WTC11 (cell line): ENCODE measurements at places on chromosomes 1 and 21.
A peak's percentile ranks its signal among the peaks of the same experiment; 100 is the strongest.

- DNase-seq: no peak
Measured at GRCh38 chr1:83110156-83110555, 888.8 kb downstream of the TTLL7 start.

- no peak for DNase-seq
Measured at GRCh38 chr21:46054451-46054881, 43.4 kb upstream of the COL6A2 start.

- no peak for DNase-seq
Measured at GRCh38 chr1:113021430-113022085, 51.4 kb upstream of the LRIG2 start.

DNA sequence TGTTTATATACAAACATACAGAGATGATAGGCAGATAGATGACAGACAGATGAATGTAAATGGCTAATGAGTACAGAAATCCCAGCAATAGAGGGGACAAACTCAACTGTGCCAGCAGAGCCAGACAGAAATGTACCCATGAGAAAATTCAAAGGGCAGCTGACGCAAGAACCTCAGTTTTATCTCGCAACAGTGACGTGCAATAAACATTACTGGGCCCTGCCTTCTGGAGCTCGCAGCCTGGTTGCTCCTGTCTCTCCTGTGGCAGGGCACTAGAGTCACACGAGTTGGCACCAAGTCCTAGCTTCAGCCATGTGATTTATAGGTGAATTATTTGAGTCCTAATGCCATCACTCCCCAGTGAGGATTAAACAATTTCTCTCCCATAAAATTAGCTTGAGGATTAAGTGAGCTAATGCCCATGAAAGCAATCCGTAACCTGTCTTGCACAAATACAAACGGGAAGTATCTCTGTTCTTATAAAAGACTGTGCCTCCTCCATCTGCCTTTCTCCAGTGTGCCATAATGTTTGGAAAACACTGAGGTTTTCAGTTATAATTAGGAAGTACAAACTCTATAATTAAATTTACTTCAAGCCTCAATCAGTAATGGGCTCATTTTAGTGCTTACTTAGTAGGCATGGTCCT, 50.7 kb downstream of the VAV3 start:
- DNase-seq: no peak

DNA sequence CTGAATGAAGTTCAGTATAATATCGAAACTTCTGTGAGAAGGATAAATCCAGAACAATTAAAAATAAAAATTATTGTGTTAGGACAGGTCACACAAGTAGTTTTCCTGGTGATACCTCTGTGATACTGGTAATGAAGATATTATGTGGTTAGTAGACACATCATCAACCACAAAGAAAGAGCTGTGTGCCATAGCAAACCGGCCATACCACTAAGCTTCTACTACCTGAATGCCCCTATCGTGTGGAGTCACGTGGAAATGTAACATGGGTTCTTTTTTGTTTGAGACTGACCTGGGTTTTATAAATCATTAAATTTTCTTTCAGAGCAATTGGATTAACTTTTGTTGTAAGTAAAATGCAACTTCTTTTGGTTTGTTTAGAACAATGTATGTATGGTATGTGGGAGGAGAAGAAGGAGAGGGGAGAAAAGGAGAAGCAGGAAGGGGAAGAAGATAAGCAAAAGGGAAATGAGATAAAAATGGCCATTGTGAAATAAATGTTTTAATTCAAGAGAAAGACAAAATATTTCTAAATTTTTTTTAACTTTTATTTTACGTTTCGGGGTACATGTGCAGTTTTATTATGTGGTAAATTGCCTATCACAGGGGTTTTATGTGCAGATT, 58.2 kb upstream of the LRRC8B start:
- no peak for DNase-seq

- no peak for DNase-seq
Measured at GRCh38 chr1:152168535-152168868, 9.5 kb upstream of the RPTN start.

GRCh38 chr1:26965628-26966027, 5.4 kb upstream of the KDF1 start:
- DNase-seq: no peak

DNA sequence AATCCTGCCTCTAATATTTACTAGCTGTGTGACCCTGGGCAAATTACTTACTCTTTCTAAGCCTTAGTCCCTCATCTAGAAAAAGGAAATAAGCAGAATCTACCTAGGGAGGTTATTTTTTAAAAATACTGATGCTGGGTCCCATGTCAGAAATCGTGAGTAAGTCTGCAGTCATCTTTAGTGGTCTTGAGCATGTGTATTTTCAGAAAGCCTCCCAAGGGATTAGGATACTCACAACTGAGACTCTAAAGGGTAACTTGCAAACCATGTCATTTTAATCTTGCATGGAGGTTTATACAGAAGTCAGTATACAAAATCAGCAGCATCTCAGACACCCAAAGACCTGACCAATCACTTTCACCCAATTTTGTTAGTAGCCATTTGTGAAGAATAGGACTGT, 43.2 kb downstream of the DSTYK start:
- no peak for DNase-seq

DNA sequence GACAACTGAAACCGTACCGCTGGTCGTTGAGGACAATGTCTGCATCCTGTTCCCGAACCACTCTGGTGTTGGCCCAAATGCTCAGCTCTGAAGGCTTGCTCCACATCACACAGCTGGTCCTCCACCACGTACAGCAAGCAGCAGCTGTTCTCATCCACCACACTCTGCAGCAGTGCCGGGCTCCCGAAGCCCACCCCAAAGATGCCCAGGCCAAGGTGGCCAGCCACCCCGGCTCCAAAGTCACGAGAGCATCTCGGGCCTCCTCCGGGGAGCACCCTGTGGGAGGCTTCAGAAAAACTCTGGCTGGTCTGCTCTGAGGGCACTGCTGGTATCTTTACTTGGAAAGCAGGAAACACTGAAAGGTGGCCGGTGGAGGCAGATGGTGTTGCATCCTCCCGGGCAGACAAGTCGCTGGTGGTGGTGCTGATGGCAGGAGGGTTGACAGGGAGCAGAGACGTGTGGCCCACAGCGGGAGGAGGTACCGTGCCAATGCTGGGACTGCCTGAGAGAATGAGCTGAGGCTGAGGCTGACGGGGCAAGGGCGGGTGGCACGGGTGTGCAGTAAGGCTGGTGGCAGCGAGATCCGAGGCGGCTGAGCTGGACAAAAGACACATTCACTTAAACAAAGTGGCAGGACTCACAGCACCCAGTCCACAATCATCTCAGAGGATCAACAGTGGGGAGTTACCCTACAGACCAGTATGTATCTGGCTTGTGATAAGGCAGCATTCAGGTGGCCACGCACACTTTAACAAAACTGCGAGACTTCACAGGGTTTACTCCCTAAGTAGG, 6.5 kb upstream of the CCDC27 start:
- DNase-seq: no peak

GRCh38 chr1:43934101-43934985, 742 bp downstream of the ARTN start:
- DNase-seq: peak; percentile 92

GRCh38 chr1:16117936-16118335, 37.9 kb downstream of the EPHA2 start:
- no peak for DNase-seq

DNA sequence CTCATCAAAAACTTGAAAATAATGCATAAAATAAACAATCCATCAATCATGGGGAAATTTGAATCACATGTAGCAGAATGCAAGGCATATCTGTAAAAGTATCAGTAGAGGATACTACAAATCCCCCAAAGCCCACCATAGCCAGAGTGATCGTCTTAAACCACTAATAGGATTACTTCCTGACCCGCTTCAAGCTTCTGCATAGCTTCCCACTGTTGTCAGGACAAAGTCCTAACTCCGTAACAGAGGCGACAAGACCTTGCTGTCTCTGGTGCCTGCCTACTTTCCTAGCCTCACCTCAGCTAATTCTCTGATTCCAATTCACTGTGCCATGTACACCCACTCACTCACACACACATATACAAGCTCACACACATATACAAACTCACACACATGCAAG, 161.2 kb upstream of the NFIA start:
- no peak for DNase-seq

GRCh38 chr1:68210829-68211228, 21.5 kb downstream of the WLS start:
- no peak for DNase-seq

- DNase-seq: no peak
Measured at GRCh38 chr1:164226977-164227376, 332.0 kb upstream of the PBX1 start.

GRCh38 chr1:117020526-117021156, 19.1 kb downstream of the CD101 start:
- no peak for DNase-seq

DNA sequence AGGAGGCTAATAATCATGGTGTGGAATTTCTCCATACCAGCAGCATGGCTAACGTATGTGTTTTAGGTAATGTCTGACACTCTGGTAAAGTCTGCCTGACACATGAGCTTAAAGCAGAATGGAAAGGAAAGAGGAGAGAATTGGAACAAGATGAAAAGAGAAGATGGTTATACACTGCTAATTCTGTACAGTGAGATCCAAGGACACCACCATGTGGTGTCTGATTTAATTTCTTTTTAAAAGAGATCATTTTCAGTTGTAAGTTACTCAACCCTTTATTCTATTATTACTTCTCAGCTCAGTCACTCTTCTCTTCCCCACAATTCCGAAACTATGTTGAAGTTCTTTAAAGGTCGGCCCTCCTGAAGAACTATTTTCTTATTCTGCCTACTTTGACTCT, 15.6 kb downstream of the PRKAB2 start:
- no peak for DNase-seq
